Calu3 (cell line): ENCODE measurements at places on chromosomes 3 and 15. TPM values are rescaled to one million over a fixed set of nuclear protein-coding genes. Genes with fewer than 3 reads are reported as not detected.

GOLGA8J gene
- total RNA-seq, result not detected in 2 replicates

DOCK3 gene
- total RNA-seq, result 0.19 and 0.34 TPM in 2 replicates

LRTM1 gene
- not detected in 2 replicates for total RNA-seq

DNA sequence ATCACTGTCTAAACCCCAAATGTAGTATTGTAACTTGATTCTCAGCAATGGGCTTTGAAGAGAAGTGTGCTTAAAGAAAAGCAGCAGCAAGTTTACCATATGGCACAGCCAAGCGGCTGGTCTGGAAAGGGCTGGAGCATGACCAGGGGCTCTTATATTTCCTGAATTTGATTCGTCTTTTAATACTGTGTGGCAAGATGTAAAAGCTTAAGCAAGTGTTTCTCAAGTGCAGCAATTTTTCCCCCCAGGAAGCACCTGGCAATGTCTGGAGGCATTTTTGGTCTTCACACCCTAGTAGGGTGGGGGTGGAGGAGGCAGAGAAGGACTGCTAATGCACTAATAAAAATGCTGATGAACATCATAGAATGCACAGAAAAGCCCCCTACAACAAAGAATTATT lies 397.9 kb downstream of the NTRK3 start:
- DNase-seq, result no peak

- DNase-seq, result no peak
These were observed 43.6 kb downstream of the TBC1D2B start for GRCh38 chr15:78033864-78034263.

GRCh38 chr3:128727059-128727458 lies 1.1 kb downstream of the RAB7A start:
- DNase-seq, result no peak

- no peak for DNase-seq
These were observed 4.7 kb upstream of the CLASP2 start for GRCh38 chr3:33722626-33723370.

- DNase-seq, result no peak
These were observed 4.7 kb downstream of the CSNK1G1 start for GRCh38 chr15:64351265-64351664.

DNA sequence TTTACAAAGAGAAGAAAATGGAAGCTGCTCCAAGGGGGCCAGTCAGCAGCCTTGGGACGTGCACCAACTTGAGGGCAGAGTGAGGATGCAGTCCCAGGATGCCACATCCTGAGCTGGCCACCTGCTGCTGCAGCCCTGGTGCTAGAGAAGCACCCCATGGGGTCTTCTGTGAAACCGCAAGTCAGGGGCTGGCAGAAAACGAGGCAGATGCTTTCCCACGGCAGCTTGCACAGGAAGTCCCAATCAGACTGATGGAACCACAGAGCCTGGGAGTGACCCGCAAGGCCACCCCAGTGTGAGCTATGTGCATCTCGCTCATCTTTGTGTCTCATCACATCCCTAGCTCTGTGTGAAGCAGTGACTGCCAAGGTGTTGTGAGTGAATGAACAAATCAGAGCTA lies 76.5 kb downstream of the NUP210 start:
- no peak for DNase-seq

DNA sequence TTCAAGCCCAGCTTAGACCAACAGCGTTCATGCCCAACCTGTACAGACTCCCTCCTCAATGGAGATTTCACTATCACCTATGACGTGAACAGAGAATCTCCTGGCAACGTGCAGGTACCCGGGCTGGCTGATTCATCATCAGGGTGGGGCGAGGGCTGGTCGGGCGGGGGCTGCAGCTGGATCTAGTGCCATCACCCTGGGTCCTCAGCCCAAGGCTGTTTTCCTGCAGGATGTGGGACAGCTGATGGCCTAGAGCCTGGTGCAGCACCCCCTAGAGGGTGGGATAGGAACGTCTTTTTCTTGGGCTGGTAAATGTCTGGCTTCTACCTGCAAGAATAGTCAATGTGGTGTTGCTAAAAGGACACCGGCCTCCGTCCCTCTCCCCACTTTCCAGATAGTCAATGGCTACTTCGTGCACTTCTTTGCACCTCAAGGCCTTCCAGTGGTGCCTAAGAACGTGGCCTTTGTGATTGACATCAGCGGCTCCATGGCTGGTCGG lies 4.4 kb downstream of the ITIH3 start:
- DNase-seq, result peak; percentile 60

GRCh38 chr3:101940521-101941317 lies 91.4 kb downstream of the NFKBIZ start:
- DNase-seq, result peak; percentile 28

DNA sequence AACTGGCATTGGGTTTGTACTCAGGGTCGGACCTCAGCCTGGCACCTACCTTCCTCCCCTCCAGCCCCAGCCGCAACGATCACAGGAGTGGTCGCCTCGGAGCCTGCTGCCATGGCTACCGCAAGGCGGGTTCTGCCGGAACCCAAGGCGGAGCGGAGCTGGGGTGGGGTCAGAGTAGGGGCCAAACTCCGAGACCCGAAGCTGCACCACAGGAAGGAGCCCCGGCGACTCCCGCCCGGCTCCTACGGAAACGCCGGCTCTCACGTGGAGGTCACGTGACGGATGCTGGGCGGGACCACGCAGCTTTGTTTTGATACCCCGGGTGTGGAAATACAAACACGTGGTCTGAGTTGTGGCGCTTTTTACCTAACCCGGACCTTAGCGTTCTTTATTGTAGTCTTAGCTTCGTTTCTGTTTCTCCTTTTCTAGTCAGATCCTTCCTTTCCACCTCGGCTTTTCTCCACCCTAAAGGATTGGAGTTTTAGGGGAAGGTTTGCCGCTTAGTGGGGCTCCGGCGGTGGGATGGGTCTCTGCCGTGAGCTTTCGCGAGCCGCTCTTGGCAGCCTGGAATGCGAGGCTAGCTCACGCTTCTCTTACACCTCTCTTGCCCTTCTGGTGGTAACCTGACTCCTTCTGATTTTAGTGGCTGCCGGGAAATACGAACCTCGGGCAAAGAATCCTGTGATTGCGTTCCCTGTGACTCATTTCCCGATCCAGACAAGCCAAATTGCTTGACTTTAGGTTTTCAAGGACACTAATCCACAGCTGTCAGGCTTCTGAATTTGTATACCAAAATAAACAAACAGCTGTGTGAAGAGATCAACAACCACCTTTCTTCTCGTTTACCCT lies at the start of gene HSPBAP1:
Gene HSPBAP1, minus strand, starts transcription at position 264 of the 849 bp plus-strand sequence. Its CDS starts 151 bp downstream, at position 113.
- peak; percentile 86 for DNase-seq
